ENCODE measurements at places on chromosomes 4 and X.
A peak's percentile ranks its signal among the peaks of the same experiment; 100 is the strongest.

DNA sequence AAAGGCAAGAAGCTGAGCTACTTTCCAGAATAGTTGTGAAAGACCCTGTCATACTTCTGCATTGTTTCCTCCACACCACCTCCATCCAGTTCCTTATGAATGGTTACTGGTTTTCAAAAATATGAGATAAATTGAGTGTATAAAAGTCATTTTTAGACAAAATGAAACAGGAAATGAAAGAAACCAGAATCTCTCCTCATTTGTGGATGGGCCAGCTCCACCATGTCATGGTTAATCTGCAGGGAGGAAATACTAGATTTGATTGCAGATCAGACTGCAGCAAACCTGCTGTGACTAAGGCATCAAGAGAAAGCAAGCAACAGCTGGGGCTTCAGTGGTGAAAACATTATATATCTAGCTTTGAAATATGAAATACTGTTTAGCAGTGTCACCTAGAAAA lies 23.8 kb downstream of the F9 start:
- DNase-seq, result no peak

- no peak for DNase-seq
Observed at GRCh38 chrX:95612350-95612749, 1072.3 kb upstream of the DIAPH2 start.

DNA sequence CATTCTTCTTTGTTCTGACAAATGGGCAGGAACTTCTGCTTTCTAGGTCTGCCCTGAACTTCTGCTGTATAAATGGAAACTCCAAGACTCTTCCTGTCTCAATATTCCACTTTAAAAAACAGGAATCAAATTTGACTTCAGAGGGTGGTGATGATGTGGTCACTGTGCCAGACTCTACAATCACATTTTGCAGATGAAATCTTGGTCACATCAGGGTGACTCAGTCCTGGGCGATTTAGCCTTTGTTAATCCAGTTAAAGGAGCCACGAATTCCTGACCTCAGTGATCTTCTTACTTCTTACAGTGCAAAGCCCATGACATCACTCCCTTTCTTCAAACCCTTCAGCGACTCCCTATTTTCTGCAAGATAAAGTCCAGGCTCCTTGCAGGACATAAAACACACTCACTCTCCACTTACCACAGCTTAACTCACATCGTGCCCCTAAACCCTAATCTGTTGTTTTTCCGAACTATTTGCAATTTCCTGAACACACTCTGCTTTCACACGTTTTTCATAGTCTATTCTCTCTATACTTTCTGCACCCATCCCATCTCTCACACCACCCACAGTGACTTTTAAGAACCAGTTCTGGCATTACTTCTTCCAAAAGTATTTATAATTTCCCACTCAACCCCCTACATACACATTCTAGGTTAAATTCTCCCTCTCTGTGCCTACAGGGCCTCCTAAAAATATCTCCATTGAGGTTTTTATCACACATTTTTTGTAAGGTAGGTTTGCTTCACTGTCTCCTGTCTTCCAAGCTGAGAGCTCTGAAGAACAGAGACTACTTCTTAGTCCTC lies 11.1 kb downstream of the GASK1B start:
- DNase-seq, result no peak

GRCh38 chr4:146477054-146477453 lies 44.7 kb downstream of the SLC10A7 start:
- DNase-seq, result no peak

- no peak for DNase-seq
Observed at GRCh38 chr4:152665691-152666395, 14.0 kb downstream of the TMEM154 start.

GRCh38 chrX:119398974-119399771 lies at the start of gene SLC25A43:
Gene SLC25A43 (plus strand): TSS chrX:119399336. CDS start chrX:119399404, 68 bp downstream.
- DNase-seq, result peak; percentile 30

DNA sequence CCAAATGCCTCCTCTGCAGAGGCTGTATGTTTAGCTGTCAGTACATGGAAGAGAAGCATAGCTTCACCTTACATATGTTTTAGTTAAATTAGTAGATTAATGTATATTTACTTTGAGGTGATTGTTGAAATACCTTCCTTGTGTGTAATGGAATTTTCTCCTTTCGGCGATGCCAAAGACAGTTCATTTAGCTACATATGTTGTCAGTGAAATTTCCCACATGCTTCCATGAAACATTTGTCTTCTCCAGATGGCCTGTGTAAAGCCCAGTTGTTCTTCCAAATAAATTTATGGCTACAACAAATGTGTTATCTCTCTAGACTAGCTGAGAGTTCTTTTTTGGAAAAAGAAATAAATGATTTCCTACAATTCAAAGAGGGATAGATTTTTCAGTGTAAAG lies 95.2 kb downstream of the GPAT3 start:
- no peak for DNase-seq

- DNase-seq, result no peak
Observed at GRCh38 chrX:73992019-73992418, 312.0 kb upstream of the ZCCHC13 start.

DNA sequence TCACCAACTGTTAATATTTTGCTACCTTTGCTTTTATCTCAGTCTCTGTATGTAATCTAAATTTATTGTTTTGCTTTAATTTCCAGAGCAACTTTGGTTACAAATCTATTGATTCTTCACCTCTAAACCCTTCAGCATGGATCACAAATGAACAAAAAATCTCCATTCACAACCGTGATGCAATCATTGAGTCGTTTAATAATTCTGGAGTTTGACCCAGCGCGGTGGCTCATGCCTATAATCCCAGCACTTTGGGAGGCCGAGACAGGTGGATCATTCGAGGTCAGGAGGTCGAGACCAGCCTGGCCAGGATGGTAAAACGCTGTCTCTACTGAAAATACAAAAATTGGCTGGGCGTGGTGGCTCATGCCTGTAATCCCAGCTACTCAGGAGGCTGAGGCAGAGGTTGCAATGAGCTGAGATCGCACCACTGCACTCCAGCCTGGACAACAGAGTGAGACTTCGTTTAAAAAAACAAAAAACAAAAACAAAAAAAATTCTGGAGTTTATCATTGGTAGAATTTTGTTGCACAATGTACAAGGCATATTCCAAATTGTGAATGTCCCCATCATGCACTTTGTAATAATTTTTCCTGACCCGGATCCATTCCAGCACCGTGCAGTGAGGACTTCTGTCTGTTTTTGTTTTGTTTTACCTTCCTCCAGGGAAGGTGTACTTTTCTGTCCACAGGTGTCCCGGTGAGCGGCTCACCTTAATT lies 2.3 kb upstream of the IDUA start:
- no peak for DNase-seq

DNA sequence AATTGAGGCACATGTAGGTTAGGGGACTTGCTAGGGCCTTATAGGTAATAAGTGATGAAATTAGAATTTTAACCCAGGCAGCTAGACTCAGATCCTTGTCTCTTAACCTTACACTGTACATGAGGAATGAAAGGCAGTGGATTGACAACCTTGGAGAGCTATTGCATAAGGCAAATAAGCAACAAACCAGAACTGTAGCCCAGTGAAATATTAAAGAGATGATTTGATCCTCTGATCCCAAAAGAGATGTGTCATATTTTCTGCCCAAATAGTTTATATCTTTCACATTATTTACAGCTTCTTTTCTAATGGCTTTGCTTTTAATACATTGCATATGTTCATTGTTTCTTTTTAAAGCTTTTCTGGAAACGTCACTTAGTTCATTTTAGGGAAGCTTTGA lies 252.6 kb downstream of the ANK2 start:
- DNase-seq, result no peak

GRCh38 chr4:22202975-22203710 lies 254.6 kb upstream of the KCNIP4 start:
- DNase-seq, result no peak

DNA sequence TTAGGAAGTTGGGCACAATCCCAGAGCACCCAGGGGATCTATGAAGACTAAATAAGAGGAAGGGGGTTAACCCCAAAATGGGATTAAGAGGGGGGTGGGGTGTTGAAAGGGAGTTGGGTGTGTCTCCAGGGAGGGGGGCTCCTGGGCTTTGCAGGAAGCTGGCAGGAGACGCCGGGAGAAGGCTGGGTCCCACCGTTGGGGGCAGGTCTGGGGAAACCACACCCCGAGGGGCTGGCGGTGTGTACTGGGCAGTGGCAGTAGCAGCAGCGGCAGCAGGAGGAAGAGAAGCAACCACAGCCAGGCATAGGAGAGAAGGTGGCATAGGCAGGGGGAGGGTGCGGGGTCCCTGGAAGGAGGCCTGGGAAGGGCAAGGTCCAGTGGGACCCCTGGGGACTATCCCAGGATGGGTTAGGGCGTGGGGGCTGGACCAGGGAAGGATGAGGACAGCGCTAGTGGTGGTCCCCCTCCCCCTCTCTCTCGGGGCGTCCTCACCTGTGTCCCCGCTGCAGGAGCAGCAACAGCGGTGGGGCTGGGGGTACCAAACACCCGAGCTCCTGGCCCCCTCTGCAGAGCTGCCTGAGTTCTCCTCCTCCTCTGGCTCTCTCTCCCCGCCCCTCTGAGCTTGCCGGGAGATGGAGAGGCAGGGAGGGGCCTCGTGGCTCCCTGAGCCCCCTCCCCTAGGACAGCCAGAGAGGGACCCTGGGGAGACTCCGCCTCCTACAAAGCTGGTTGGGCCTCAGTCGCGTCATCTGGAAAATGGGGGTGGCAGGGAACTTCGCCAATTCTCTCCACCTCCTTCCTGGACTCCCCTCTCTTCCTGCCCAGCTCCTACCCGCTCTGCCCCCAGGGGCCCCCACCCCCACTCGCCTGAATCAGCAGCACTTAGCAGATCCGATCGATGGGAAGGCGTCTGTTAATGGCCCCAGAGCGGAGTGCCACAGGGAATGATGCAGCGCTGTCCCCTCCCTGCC lies at the start of gene KCND1:
Gene KCND1, minus strand, starts transcription at position 596 of the 971 bp plus-strand sequence. CDS start 1,573 bp downstream, outside the sequence.
- DNase-seq, result no peak

- DNase-seq, result no peak
Observed at GRCh38 chr4:102620697-102621497, 119.7 kb downstream of the NFKB1 start.

DNA sequence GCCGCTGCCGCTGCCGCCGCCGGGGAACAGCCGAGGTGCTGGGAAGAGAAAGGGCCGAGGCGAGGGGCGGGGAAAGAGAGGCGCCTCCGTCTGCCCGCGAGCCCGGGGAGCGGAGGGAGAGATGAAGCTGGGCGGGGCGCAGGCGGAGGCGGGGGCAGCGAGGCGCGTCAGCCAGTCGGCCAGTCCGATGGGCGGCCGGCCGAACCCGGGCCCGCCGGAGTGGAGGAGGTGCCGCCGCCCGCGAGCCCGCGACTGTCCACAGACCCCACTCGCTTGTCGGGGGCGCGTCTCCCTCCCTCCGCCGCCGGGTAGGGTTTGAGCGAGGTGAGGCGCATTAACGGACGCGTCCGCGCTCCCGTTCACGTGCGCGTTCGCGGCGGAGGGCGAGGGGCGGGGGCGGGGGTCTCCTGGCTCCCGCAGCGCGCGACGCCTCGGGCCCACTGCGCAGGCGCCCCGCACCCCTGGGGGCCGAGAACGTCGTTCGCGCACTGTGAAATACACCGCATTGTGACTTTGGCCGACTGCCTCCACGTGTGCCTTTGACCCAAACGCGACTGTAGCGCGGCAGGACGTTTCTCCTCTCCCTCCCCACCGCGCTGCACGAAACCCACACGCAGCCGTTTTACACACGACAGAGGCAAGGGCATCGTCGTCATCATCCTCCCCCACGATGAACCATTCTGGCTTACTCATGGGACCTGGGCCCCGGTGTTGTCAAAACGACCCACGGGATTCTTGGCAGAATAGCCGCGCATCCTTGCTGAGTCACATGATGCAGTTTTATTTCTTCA lies at the start of gene NUDT11:
Gene NUDT11, minus strand, starts transcription at position 92 of the 791 bp plus-strand sequence. CDS start 148 bp downstream, outside the sequence.
- DNase-seq, result peak; percentile 54

- no peak for DNase-seq
Observed at GRCh38 chr4:128141866-128142265, 80.8 kb downstream of the LARP1B start.

DNA sequence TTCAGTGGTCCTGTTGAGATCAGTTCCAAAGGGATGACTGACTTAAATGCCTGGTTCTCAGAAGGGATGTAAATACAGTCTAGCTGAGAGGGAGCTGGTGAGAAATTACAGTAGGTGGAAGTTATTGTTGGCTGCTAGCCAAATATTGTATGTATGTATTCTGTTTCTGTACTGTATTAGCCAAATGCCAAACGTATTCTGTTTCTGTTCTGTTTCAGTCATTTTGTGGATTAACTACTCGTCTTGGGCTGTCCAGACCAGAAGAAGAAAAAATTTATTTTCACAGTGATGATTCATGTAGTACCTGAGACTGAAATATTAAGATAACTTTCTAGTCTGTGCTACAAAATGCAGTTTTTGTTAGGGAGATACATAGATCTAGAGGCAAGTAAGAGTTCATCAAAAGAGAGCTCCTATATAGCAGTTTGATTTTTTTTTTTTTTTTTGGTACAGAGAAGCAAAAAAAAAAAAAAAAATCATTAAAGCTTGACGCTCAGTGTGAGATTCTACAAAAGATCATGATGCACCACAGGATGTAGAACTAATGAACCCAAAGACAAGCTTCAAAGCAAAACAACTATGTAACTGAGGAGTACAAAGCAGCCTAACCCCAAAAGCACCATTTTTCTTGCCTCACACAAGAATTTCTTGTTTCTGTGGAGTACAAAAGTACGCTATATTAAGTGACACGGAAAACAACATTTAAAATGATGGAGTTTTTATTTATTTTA lies 54.8 kb downstream of the CASP6 start:
- no peak for DNase-seq

DNA sequence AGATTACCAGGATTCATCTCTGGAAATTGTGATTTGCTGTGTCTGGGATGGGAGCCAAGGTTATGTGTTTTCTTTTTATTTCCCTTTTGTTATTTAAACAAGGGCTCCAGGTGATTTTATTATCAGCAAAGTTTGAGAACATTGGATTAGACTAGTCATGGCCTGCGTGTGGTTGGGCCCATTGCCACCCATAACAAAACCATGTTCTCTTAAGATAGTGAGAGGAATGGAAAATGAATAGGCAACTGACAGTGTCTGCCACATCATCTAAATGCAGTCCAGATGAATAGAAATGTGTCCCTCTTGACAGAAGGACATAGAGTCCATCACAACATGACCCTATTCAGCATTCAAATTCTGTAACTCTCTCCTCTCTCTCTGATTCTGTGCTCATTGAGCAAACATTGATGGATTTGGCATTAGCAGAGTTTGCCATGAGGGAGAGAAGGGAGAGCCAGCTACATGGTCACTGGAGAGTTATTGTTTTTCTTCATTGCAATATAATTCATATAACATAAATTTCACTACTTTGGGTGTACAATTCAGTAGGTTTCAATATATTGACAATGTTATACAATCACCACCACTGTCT lies 11.7 kb downstream of the XK start:
- DNase-seq, result no peak

GRCh38 chr4:140237616-140238350 lies 83.8 kb upstream of the MAML3 start:
- no peak for DNase-seq

GRCh38 chr4:25638806-25639205 lies 16.8 kb upstream of the SLC34A2 start:
- DNase-seq, result no peak

GRCh38 chrX:21581479-21581878 lies 76.7 kb downstream of the KLHL34 start:
- DNase-seq, result no peak

GRCh38 chr4:12041828-12042227 lies 613.1 kb upstream of the HS3ST1 start:
- DNase-seq, result no peak

- no peak for DNase-seq
Observed at GRCh38 chr4:169741569-169741968, 16.2 kb downstream of the HPF1 start.

- no peak for DNase-seq
Observed at GRCh38 chrX:67555578-67556203, 11.9 kb downstream of the AR start.
